ENCODE measurements at places on chromosomes 11 and 22.

DNA sequence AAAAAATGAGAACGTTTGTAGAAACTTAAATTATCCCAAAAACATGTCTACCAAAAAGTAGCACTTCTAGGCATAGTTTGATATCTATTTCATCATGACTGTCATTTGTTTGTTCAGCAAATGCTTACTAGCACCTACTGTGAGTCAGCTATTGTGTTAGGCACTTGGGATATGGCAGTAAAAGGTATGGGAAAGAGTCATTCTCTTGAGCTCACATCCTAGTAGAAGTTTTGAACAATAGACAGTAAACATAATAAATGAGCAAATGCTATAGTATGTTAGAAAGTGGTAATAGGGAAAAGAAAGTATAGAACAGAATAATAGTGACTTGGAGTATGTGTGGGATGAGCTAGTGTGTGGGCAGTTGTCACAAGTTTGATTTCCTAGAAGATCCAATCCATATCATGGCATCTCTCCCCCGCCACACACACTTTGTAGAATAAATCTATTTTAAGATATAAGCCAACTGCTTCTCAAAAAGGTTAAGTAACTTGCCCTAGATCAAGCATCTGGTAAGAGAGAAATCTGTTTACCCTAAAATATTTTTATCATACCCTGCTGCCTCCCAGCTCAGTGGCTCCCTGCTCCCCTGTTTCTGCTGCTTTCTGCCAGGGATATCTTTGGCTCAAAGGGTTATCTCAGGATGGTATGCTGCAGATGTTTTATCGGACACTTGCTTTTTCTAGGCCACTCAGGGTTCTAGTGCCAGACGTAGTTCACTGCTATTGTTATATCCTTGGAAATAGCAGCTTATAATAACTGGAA, 129.7 kb downstream of the NCAM1 start:
- no peak for DNase-seq

DNA sequence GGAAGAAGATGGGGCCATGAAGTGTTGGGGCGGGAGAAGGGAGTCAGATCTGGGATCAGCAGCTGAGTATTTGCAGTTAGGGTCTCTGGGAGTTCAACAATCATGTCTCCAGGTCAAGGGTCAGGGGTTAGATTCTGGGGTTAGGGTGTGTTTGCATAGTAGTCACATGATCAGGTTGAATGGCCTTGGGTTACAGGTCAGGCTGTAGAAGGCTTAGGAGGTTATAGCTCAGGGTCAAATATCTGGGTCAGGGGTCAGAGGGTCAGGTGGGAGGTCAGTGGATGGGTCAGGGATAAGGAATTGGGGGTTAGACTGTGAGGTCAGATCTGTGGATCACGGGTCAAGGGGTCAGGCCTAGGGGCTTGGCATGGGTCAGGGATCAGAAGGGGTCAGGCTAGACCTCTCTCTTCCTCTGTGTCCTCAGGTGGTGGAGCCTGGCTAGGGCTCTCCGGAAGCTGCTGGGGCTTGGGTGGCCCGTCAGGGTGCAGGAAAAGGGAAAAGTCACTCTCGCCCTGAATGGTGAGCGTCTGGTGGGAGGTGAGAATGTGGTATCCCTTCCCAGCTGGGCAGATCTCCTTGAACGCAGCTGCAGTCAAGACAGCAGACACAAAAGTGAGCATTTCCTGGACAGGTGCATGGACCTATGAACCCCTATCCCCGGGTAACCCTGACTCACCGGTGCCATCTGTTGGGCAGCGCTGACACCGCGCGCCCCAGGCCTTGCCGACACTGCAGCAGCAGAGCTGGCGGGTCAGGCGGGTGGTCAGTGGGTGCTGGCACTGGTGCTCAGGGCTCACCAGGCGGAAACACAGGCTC, 6.4 kb downstream of the LTBP3 start:
- DNase-seq: no peak

- DNase-seq: no peak
These were observed 5.7 kb downstream of the PRR5 start for GRCh38 chr22:44707752-44708151.

- no peak for DNase-seq
These were observed 12.0 kb downstream of the JAML start for GRCh38 chr11:118212781-118213191.

- DNase-seq: peak; percentile 51
These were observed 2.4 kb downstream of the SIDT2 start for GRCh38 chr11:117180661-117181585.

- no peak for DNase-seq
These were observed 8.2 kb downstream of the PDE2A start for GRCh38 chr11:72665911-72666472.

- DNase-seq: no peak
These were observed 851.1 kb upstream of the RAG2 start for GRCh38 chr11:37449146-37449545.

GRCh38 chr11:64207256-64208085, 950 bp downstream of the FERMT3 start:
- no peak for DNase-seq

DNA sequence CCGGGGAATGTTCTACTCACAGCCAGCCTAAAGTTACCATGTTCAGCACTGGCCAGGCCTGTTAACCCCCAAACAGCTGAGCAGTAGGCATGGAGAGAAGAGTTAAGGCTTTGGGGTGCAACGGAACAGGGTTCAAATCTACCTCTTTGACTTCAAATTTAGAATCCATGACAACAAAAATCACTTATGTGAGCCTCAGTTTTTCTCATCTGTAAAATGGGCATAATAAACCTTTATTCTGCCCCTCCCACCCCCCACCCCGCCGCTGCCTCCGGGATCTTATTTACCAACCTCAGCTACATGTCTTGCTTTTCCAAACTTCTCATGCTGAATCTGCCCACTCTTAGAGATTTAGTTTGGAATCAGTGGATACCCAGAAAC, 112.8 kb upstream of the CRYBB3 start:
- no peak for DNase-seq

GRCh38 chr11:123797114-123797513, 9.0 kb downstream of the OR6M1 start:
- DNase-seq: no peak

All from nucleus accumbens (tissue), 56 donors.